ENCODE measurements at places on chromosomes 12 and 14. TPM values are rescaled to one million over a fixed set of nuclear protein-coding genes. Genes with fewer than 3 reads are reported as not detected.

PLXNC1 gene
- 254 TPM for total RNA-seq

STYK1 gene
- total RNA-seq, result 0.33 TPM

HOXC10 gene
- 5.7 TPM for total RNA-seq

CEBPE gene
- not detected for total RNA-seq

RNASE7 gene
- not detected for total RNA-seq
